ENCODE measurements at places on chromosomes 12 and 14.

DNA sequence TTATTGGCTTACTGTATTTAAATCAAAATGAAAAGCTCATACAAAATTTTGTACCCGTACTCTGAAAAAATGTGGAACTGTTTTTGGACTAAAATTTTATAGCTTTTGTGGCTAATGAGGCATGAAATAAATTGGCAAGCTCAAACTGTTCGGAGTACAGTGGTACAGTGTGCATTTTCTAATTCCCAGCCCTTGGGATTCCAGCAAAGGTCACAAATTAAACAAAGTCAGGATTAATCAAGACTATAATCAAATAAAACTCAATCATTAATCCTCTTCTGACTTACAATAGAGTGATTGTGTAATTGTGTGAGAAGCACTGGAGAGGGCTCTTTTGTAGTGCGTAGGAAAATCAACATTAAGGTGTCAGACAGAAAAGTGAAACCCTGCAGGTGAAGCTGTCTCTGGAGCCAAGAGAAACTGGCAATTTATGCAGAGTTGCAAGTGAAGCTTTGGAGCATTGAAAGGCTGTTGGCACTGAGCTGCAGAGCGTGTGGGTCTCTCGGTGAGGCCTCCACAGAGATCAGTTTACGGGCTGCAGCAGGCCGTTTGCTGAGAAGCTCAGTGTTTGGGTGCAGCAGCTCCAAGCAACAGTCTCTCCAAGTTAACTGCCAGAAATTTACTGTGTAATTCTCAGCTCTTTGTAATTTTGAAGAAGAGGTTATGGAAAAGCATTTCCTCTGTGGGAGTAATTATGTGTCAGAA, 275.9 kb downstream of the FBXL14 start:
- DNase-seq: no peak

GRCh38 chr12:93089805-93090569, 160.9 kb upstream of the EEA1 start:
- DNase-seq: no peak

GRCh38 chr12:112607427-112607826, 184.1 kb upstream of the RPH3A start:
- no peak for DNase-seq

GRCh38 chr12:74393272-74393671, 144.4 kb upstream of the ATXN7L3B start:
- DNase-seq: no peak

GRCh38 chr12:89750389-89751351, 42.0 kb upstream of the ATP2B1 start:
- no peak for DNase-seq

- DNase-seq: no peak
Measured at GRCh38 chr12:123050913-123051312, 70.4 kb downstream of the ARL6IP4 start.

DNA sequence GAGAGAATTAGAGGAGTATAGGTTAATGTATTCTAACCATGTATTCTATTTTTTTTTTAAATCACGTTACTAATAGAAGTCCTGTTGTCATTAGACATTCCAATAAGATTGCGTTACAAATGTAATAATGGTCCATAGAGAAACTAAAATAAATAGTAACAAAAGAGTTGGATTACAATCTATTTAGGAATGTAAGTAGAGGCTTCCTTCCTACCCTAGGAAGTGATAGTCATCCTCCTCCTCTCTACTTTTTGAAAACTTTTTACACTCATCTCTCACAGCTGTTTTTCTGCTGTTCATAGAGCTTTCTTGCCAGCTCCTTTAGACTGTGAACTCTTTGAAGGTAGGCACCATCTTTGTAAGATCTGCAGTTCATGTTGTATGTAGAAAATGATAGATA, 23.6 kb downstream of the TRHDE start:
- DNase-seq: no peak

DNA sequence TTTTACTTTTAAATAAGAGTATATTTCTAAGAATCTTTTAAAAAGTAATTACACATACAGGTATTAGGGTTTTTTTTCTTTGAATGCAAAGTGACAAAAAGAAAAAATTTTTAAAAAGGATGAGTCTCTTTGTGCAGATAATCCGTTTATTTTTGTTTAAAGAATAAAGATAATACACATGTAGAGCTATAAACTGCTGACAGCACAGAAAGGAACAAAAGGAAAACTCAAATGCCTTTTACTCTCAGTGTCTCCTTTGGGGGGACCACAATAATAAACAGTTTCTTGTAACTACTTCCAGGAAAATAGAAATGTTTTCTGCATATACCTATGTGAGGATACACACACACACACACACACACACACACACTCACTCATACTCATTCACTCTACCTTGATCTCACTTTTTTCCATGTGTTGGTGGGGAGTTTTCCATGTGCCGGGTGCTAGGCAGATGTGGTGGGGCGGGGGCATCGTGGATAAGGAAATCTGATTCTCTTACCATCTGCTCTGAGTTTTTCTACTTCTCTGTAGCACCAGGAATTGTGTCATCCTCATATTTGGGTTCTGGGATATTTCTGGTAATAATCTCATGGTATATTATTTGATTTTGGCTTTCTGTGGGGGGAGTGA, 58.1 kb downstream of the KCTD10 start:
- no peak for DNase-seq

GRCh38 chr12:68180792-68181744, 21.5 kb upstream of the IFNG start:
- no peak for DNase-seq

GRCh38 chr14:100696590-100696989, 30.1 kb upstream of the DLK1 start:
- DNase-seq: no peak

DNA sequence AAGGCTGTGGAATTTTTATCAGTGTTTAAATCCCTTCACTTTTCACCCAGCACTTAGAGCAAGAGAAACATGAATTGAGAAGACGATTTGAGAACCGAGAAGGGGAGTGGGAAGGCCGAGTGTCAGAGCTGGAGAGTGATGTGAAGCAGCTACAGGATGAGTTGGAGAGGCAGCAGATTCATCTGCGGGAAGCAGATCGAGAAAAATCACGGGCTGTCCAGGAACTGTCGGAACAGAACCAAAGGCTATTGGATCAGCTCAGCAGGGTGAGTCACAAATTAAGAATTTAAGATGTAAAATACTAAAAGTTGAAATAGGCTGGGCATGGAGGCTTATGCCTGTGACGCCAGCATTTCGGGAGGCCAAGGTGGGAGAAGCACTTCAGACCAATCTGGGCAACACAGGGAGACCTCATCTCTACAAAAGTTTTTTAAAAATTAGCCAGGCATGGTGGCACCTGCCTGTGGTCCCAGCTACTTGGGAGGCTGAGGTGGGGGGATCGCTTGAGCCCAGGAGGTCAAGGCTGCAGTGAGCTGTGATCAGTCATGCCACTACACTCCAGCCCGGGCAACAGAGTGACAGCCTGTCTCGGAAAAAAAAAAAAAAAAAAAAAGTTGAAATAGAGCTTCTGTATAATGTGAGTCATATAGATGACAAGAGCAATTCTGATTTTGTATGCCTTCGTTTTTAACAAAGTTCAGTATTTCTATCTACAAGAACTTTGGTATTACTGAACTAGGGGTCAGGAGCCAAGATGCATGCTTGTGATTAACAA, 9.6 kb downstream of the BICDL1 start:
- DNase-seq: no peak

DNA sequence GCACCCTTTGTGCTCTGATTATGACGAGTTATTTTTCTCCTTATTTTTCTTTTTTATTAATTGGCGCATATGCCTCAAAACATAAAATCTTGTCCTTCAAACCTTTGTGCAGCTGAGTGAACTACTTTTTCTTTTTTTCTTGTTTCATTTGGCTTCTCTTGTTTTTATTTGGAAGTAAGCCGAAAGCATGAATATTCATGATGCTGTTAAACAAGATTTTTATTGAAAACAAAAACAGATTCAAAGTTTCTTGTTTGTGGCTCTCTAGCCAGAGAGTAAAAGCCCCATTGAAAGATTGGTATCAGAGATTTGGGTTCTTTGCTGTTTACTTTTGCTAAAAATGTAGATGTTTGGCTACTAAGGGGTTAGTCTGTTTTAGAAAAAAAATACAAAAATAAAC, 183.8 kb downstream of the TMEM132C start:
- no peak for DNase-seq

DNA sequence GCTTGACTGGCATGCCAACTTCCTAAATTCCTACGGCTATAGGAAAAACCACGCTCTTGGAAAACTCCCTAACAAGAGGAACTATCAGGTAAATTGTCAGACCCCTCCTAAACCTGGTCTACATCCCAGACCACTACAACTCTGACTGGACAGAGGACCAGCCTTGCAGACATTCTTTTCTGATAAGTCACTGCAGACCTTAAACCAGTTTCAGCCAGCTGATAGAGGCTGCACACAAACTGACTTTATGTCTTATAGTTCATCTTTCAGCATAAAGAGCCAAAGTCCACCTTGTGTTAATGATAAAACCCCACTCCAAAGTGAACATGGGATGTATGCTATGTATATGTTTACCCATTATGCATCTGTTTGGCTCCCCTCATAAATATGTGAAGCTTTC, 166.6 kb downstream of the KTN1 start:
- no peak for DNase-seq
